ENCODE measurements at places on chromosomes 2 and 18. TPM values are rescaled to one million over a fixed set of nuclear protein-coding genes. Genes with fewer than 3 reads are reported as not detected.

DNA sequence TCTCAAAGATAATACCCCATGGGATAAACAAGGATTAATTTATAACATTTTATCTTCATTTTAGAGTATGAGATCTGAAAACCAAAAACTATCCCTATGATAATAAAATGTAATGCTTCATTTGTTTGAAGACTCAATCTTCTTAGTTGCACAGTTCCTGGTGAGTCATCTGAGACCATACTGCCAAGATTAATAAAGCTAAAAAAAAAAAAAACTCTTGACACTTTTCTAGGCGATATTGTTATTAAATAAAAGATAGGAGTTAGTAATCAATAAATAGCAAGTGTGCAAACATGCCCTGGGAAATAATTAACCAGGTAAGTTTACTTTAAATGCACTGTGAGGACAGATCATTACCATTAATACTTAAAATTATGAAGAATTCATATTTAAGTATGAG lies 83.9 kb downstream of the RPE start:
- DNase-seq = no peak

- no peak for DNase-seq
Measured at GRCh38 chr2:212536817-212537725, 1.5 kb downstream of the ERBB4 start.

The MFSD2B gene
- total RNA-seq = not detected

- no peak for DNase-seq
Measured at GRCh38 chr2:126783341-126783740, 115.3 kb upstream of the TEX51 start.

All from naive thymus-derived CD4-positive, alpha-beta T cell (primary cell).